Kidney (tissue), 22 donors: ENCODE measurements at places on chromosomes 16 and 17. TPM values are rescaled to one million over a fixed set of nuclear protein-coding genes. Genes with fewer than 3 reads are reported as not detected.

The DHODH gene
- total RNA-seq = 10.7 TPM

The ASGR1 gene
- total RNA-seq = 2.1 TPM

The NXPH3 gene
- 0.98 TPM for total RNA-seq

The NPB gene
- 0.66 TPM for total RNA-seq

The IL21R gene
- total RNA-seq = 3.0 TPM

The TK2 gene
- 44.2 TPM for total RNA-seq

The KRTAP17-1 gene
- total RNA-seq = not detected

The OTOA gene
- 0.13 TPM for total RNA-seq

The CIITA gene
- 50.5 TPM for total RNA-seq

The MYADML2 gene
- total RNA-seq = not detected

The HBA1 gene
- total RNA-seq = 41.1 TPM

The CORO6 gene
- total RNA-seq = 5.9 TPM

The KIAA0753 gene
- total RNA-seq = 21.8 TPM

The GPR179 gene
- total RNA-seq = not detected

The GPRC5C gene
- total RNA-seq = 358 TPM

The KRT20 gene
- total RNA-seq = not detected

The CLEC18C gene
- total RNA-seq = 0.57 TPM

The SPIRE2 gene
- 6.5 TPM for total RNA-seq

The CISD3 gene
- total RNA-seq = 37.7 TPM

The DRC3 gene
- total RNA-seq = 17.3 TPM
